ENCODE measurements at places on chromosomes 12 and 14.

GRCh38 chr12:53988541-53989226 is 3.7 kb downstream of the HOXC10 start:
- no peak for DNase-seq

DNA sequence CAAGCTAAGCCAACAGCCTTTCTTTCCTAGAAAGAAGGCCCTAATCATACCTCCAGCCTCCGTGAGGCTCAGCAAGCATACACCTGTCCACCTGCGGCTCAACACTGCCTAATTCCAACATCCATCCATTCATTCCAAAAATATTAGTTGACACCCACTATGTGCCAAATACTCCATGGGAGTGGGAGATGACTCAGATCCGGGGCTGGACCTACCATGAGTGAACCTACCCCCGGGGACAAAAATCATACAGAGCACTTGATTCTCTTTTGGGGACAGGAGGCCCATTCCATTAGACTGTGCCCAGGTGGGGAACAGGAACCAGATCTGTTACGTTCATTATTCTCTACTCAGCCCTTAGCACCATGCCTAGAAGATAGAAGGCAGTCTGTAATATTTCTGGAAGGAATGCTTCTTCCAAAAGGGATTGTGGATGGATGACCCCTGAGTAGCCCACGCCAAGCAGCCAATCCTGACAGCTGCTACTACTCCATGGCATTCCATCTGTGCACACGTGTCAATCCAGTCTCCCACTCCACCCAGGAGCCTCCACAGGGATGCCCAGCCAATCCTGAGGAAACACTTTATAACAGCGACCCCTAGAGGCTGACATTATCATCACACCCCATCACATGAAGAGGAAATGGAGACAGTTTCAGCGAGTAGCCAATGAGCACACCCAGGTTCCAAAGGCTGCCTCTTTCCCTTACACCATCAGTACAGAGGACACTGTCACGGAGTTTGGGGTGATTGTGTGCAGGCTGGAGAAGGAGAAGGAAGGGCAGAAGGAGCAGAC is 170.7 kb downstream of the ESRRB start:
- no peak for DNase-seq

GRCh38 chr12:332581-333205 is 56.4 kb downstream of the KDM5A start:
- DNase-seq: no peak

DNA sequence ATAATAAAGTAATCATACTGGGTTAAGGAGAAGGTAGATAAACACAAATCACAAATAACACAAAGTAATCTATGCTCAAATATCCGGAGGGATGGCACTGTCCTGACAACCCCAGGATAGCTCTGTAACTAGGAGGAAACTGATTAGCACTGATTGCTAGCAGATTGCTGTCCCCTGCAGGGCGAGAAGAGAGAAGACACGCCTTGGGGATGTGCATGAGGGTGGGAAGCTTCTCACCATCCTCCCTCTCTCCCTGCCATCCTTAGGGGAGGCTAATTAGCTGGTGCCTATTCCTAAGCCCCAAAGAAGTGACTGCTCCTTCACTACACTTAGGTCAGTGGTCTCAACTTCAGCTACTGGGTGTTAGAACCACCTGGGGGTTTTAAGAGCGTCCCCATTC is 27.0 kb upstream of the TMEM260 start:
- DNase-seq: no peak

GRCh38 chr14:101034986-101035385 is 131.5 kb upstream of the RTL1 start:
- no peak for DNase-seq

DNA sequence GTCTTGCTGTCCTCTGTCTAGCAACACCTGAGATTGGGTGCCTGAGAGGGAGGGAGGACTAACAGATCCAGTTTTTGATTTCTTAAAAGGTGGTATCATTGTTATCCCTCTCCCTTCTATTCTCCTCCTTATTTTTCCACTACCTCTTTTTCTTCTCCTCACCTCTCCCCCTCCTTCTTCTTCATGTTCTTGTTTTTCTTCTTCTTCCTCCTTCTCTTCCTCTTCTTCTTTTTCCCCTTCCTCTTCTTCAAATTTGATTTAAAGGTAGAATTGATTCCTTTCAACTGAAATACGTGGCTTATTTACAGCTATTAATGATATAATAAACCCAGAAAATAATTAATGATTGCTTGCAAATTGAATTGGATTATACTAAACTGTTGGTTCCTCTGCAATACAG is 256.8 kb upstream of the BTG1 start:
- DNase-seq: no peak

DNA sequence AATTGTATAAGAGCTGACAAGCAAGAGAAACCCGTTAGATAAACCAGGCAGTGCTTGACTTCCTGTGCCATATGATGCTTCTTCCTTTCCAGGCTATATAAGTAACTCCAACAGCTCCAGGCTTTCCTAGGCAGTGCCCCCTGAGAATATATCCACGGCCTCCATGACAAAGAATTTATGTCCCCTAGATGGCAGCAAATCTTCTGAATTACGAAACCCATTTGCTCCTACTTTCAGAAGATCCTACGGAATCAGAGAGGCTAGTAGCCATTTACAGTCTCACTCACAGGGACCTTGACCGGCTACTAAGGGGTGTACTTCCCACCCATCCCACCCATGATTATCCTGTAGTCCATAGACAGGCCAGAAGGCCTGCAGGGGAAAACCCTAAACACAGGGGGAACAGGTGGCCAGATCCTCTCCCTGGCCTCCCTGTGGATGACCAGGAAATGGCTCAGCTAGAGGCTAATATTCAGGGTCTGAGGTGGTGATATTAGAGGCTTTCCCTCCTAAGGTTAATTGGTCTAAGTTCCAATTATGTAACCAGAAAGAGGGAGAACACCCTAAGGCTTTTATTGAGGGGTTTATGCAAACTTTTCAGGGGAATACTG is 77.2 kb upstream of the DCD start:
- DNase-seq: peak; percentile 46

DNA sequence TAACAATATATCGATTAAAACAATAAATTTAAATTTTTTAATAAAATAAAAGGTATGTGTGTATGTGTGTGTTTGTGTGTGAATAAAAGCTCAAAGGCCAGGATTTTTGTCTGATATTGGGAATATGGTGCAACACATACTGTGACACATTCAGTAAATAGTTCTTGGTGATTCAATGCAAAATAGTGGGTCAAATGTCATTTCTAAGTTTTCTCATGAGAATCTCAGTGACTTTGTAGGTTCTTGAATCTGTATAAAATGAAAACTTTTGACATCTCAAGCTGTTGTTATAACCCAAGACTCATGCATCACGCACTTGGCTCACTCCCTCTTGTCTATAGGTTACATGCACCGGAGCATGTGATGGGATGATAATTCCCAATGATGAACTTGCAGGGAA is 16.2 kb upstream of the MED6 start:
- no peak for DNase-seq

DNA sequence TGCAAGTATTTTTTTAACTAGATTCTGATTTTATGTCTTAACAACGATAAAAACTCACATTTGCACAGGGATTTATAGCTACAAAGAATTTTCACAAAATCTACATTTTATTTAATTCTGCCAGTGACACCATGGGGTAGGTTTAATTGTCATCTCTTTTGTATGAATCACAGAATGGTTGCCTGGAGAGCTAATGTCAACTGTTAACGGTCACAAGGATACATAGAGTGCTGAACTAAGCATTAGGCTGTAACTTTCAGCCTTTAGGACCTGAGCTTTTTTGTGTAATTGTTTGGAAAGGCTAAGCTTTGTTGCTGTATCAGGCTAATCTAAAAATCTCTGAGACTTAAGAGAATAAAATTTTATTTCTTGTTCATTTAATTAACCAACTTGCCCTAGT is 465.3 kb upstream of the TBX3 start:
- no peak for DNase-seq
